Stimulated activated naive CD8-positive, alpha-beta T cell treated with anti-CD3 and anti-CD28 coated beads, Interleukin-15, Interleukin-2, amounts not matched to agents 100 U/mL and 50 U/mL, for 24 hours (primary cell): ENCODE measurements at places on chromosomes 7 and 10.
A peak's percentile ranks its signal among the peaks of the same experiment; 100 is the strongest.

- DNase-seq: peak; percentile 95
These were observed at the start of gene TM9SF3 for GRCh38 chr10:96586419-96587263. Gene TM9SF3, minus strand, starts transcription at chr10:96587012. Its CDS starts 177 bp downstream, at chr10:96586835.

GRCh38 chr7:22378199-22378980, 21.4 kb upstream of the RAPGEF5 start:
- no peak for DNase-seq

- no peak for DNase-seq
These were observed 24.7 kb downstream of the ADCYAP1R1 start for GRCh38 chr7:31076641-31077310.

- DNase-seq: no peak
These were observed 315.9 kb downstream of the SNX13 start for GRCh38 chr7:17624379-17624778.

DNA sequence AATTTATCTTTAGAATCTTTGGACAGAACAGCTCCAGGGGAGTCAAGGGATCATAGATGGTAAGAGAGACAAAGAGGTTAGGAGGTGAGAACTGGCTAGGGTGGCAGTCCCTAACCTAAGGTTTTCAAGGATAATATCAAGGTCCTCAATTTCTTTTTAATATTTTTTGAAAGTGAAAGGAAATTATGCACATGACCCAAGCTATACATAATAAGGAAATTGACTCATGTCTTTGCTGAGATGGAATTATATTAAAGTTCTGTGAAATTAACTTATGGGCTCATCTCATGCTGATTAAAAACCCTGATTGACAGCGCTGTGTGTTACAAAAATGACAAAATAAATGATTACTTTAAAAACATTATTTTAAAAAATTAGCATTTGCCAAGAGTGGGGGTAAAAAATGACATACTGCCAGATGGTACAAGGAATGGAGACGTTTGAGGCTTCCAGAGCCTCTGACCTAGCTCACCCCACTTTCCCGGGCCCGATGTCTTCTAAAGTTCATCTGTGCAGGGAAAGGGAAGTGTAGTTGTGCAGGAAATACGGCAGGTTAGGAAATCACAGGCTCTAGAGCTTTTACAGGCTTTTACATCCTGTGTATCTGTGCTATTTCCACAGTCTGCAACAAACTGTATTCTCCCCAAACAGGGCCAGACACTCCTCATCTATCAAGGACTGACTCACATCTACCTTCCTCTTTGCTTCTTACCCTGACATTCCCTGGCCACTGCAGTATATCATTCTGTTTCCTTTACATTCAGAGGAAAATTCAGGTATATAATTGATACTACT, 185.6 kb upstream of the PRSS58 start:
- no peak for DNase-seq
